Caco-2 (cell line): ENCODE measurements at places on chromosomes 1 and 21.

DNA sequence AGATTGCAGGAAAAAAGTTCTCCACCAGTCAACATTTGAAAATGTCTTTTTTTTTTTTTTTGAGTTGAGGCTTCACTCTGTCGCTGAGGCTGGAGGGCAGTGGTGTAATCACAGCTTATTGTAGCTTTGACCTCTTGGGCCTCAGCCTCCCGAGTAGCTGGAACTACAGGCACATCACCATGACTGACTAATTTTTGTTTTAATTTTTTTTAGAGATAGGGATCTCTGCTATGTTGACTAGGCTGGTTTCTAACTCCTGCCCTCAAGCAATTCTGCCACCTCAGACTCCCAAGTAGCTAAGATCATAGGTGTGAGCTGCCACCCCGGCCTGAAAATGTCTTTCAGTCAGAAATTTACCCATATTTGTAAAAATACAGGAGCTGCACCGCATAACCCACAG is 30.6 kb upstream of the USP24 start:
- no peak for DNase-seq

- no peak for DNase-seq
Observed at GRCh38 chr1:8247811-8248436, 70.0 kb upstream of the SLC45A1 start.

GRCh38 chr1:205232127-205232820 is 4.5 kb downstream of the TMCC2 start:
- DNase-seq = no peak

DNA sequence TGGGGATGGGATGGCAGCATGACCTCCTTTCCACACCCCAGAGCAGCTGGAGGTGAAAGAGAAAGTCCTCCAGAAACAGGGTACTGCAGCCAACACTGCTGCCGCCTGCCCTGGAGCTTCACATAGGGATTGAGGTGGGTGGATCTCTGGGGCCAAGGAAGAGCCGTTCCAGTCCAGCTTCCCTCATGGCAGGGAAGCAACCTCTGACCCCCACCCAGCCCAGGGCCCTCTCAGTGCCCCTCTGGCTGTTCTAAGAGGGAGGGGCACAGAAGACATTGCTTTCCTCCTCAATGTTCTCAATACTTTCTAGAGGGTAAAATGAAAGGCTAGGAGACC is 5.7 kb downstream of the KIF21B start:
- DNase-seq = no peak

- DNase-seq = peak; percentile 61
Observed at GRCh38 chr1:204941421-204942338, 71.0 kb downstream of the NFASC start.
